ENCODE measurements at places on chromosomes 1 and 21.

DNA sequence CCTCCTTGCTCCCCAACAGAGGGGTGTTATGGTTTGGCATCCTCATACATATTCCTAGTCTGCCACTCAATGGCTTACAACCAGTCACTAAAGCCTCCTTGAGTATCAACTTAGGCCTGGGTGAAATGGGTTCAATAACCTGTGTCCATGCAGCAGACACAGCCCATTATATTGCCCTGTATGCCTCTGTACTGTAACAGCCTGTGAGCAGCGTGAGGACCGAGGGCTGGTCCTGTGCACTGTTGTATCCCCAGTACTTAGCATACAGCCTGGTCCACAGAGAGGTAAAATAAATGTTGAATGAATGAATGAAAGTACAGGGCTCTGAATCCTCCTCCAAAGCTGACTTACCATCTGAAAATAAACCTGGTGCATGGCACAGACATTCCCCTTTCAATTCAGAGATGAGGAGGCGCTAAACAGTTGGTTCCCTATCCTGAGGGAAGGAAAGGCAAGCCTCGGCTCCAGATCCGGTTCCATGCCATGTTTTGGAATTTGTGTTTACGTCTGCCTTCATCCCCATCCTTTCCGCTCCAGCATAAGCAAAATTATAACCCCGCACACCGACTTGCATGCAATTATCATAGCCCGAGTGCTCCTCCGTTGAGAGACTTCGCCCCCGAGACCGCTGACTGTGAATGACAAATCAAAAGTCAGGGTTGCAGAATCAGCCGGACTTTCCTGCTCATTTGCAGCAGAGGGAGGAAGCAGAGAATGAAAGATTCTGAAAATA is 45.0 kb upstream of the DNAJC6 start:
- peak; percentile 44 for DNase-seq

DNA sequence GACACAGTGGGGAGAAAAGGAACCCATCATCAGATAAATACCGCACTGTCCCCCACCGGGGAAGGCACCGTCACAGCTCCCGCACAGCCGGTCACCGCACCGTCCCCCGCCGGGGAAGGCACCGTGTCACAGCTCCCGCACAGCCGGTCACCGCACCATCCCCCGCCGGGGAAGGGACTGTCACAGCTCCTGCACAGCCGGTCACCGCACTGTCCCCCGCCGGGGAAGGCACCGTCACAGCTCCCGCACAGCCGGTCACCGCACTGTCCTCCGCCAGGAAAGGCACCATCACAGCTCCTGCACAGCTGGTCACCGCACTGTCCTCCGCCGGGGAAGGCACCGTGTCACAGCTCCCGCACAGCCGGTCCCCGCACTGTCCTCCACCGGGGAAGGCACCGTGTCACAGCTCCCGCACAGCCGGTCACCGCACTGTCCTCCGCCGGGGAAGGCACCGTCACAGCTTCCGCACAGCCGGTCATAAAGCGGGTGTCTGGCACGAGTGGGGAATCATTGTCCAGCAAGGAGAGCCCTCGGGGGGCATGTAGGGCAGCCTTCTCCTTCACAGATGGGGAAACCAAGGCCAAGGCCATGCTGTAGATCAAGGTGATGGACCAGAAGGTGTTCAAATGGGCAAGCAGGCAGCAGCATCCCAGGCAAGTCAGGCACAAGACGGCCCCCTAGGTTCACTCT is 280.1 kb downstream of the NPHP4 start:
- DNase-seq, result no peak

DNA sequence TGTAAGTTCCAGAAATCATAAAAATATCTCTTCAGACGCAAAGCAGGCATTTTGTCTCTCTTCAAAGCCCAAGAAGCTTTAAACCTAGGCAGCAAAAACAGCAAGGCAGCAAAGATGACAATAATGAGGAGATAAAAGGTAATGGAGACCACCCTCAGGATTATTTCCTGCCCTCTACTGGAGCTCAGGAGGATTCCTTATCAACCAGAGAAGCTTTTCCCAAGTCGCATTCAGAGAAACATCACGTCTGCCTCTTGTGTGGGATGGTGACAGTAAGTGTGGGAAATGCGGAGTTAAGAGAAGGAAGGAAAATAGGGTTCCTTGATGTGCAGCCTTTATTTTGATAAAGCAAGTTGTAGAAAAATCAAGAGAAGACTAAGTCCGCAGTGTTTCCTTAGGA is 365.8 kb downstream of the RGS7 start:
- DNase-seq, result no peak

GRCh38 chr1:226656201-226656600 is 82.9 kb downstream of the ITPKB start:
- DNase-seq, result no peak

DNA sequence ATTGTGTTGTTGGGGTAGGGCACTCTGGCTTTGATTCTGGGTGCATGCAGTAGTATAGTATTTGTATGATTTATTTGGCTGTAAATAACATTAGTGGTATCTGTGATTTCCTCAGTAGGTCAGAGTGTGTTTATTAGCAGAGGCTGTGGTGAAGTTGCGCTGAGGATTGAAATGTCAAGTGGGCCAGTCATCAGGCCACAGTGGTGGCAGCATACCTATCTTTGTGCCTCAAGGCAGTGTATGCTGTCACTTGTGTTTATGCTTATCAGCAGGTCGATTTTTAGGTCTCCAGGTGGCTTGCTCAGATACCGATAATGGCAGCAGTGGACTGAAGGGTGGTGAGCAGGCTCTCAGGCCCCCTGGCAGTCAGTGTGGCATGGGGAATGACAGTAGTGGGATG is 11.3 kb downstream of the LY9 start:
- no peak for DNase-seq

GRCh38 chr1:33321178-33321577 is 280 bp upstream of the A3GALT2 start:
- no peak for DNase-seq

DNA sequence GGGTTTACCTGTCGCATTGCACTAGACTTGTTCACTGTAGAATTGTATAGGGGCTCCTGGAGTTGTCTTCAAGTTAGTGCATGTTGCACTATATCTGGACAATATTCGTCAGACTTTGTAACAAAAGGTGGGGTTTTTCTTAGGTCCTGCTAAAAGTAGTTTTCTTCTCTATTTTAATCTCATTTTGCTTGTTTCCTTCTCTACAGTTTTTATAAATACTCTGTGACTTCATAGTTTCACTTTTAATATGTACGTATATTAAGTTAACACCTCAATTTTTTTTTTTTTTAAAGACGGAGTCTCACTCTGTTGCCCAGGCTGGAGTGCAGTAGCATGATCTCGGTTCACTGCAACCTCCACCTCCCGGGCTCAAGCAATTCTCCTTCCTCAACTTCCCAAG is 26.5 kb upstream of the MRPS6 start:
- no peak for DNase-seq
